Cardiac muscle cell (in vitro differentiated cells and primary cell): ENCODE measurements at places on chromosomes 7 and 10. TPM values are rescaled to one million over a fixed set of nuclear protein-coding genes. Genes with fewer than 3 reads are reported as not detected.

GRCh38 chr10:121696854-121697253 lies 98.6 kb upstream of the FGFR2 start:
- DNase-seq: peak; percentile 34

DNA sequence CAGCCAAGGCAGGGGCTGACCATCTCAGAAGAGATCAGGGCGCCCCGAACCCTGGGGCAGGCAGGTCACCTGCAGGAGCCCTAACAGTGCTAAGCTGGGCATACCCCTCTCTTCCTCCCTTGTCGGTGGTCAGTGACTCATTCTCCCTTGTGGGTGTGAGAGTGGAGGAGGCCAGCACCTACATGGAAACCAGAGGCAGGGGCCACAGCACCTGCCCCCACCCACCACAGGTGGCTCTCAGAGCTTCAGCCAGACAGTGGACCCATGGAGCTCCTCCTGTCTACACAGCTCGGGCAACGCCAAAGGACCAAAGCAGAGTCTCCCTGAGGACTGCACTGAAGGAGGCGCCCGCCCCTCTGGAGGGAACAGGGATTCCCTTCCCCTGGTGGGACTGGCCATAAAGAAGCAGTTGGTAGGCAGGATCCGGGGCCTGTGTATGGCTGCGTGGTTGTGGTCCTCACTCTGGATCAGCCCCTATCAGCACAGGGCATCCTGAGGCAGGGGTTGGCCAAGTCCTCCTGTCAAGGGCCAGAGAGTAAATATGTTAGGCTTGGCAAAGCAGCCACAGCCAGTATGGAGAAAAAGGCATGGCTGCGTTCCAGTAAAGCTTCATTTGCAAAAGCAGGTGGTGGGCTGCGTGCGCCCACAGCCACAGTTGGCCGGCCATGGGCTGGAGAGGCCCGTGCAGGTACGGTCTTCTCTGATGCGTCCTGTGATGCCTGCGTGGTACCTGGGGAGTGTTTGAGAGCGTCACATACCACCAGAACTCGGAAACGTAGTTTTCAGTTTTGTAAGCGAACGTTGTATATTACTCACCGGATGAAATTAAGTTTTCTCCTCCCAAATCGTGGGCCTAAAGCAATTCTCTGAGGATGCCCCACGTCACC lies 198.2 kb downstream of the EBF3 start:
- DNase-seq: no peak

DNA sequence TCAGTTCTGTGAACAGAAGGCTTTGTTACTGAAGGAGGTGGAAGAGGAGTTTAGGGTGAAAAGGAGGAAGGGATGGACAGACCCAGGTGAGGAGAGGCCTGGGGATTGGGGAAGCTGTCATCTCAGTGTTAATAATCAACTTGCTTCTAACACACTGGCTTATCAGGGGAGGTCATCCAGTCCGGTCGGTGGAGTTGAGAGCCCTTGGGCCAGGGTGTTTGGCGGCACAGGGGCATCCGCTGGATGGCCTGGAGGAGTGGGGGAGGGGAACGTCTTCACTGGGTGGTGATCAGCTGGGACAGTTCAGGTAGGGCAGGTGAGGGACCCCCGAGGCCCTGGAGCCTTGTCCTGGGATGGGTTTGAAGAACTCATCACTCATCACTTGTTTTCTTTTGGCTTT lies 33.9 kb downstream of the SHH start:
- DNase-seq: no peak

GRCh38 chr7:75977743-75978142 lies 16.7 kb downstream of the TMEM120A start:
- peak; percentile 41 for DNase-seq

The PIP gene
- total RNA-seq: not detected in 2 replicates

DNA sequence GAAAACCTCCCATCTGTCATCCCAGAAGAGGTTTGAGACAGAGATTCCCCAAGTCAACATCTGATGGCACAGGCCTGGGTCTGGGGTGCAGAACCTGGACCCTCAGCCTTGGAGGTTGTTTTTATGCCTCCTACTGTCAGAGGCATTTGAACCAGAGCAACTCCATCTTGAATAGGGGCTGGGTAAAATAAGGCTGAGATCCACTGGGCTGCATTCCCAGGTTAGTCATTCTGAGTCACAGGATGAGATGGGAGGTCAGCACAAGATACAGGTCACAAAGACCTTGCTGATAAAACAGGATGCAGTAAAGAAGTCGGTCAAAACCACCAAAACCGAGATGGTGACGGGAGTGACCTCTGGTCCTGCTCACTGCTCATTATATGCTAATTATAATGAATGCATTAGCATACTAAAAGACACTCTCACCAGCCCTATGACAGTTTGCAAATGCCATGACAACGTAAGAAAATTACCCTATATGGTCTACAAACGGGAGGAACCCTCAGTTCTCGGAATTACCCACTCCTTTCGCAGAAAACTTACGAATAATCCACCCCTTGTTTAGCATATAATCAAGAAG lies 92.0 kb downstream of the ITGA8 start:
- no peak for DNase-seq

DNA sequence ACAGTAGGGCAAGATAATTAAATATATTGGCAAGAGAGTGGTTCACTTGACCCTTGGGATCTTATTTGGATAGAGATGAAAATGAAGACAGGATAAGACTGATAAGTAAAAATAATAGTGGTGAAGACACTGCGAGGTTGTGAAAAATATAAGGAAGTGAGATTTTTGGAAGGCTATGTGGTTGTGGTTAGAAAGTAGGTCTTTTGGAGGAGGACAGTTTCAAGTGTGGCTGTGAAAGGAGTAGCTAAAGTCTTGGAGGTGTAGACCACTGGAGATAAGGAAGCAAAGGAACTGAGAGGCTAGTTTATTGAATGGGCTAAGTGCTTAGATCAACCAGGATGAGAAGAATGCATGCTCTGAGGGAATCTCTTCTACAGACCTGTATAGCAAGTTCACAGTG lies 11.2 kb downstream of the MIOS start:
- no peak for DNase-seq
